ENCODE measurements at places on chromosomes 13 and 19.

DNA sequence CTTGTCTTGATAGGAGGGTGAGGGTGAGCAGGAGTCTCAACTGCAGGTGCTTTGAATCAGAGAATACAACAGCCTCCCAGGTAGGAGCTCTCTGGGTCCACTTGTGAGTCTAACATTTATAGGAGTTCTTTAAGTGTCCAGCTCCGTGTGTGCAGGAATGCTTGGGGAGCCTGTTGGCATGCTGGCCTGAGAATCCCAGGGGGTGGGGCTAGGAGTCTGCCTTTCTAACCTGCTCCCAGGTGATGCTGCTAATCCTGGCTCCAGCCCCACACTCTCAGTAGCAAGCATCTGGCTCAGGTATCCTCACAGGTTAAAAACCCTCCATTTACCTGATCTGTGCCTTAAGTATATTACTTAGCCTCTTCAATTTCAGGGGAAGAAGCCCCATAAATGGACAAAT lies 368.9 kb downstream of the RBM26 start:
- DNase-seq = no peak

- DNase-seq = no peak
These were observed 16.8 kb downstream of the SLAIN1 start for GRCh38 chr13:77714119-77714755.

GRCh38 chr19:16340092-16340491 lies 15.5 kb downstream of the KLF2 start:
- no peak for DNase-seq

DNA sequence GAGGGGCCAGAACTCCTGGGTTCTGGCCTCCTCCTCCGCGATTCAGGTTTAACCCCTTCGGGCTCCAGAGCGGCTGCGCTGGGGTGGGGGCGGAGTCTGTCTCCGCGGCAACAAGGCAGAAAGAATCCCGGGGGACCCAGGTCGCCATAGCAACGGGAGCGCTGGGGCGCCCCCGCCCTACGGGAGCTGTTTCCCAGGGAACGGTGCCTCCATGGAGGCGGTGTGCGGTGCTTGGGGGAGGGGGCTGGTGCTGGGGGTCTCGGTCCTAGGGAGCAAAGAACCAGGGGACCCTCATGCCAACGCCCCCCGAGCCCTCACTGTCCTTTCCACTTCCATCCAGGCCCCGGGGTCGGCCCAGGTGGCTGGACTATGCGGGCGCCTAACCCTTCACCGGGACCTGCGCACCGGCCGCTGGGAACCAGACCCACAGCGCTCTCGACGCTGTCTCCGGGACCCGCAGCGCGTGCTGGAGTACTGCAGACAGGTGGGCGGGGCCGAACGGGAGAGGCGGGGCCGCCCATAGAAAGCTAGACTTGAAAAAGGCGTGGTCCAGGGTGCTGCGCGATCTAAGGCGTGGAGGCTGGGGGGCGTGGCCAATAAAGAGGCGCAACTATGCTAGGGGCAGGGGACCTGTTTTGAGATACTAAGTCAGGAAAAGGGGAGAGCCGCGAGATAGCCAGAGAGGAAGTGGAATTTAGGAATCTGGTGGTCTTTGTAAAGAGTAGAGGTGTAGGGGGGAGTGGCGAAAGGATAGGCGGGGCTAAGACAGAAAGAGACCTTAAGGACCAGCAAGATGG lies 1.2 kb downstream of the APLP1 start:
- peak; percentile 90 for DNase-seq

GRCh38 chr19:51514866-51515481 lies 13.4 kb upstream of the SIGLEC12 start:
- peak; percentile 67 for DNase-seq

GRCh38 chr13:43237616-43238015 lies 214.2 kb downstream of the DNAJC15 start:
- DNase-seq = no peak

DNA sequence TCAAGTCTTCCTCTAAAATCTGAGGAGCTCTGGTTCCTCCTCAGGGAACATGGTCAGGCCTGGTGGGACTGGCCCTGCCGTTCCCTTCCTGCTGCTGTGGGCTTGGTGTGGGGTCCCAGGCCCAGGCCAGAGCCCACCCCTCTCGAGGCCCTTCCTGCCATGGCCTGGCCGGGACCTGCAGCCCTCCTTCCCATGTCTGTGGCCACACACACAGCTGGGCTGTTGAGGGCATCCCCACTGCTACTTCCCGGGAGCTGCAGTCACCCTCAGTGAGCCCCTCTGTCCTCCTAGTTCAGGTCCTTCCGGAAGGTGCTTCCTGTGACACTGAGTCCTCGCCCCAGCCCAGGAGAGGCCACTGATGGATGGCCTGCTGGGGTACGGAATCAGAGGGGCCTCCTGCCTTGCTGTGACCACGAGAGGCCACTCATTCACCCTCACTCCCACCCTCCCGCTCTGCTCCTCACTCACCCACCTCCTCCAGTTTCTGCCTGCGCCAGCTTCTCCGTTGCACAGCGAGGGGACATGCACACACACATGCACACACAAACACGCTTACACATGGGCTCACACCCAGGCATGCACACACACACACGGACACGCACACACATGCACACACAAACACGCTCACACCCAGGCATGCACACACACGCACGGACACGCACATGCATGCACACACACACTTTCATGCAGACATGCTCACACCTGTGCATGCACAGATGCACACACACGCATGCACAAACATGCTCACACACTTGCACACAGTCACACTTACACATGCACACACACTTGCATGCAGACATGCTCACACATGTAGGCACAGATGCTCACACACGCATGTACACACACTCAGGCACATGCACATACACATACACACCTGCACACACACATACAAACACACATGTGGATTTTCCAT lies 7.3 kb upstream of the MCF2L start:
- no peak for DNase-seq

DNA sequence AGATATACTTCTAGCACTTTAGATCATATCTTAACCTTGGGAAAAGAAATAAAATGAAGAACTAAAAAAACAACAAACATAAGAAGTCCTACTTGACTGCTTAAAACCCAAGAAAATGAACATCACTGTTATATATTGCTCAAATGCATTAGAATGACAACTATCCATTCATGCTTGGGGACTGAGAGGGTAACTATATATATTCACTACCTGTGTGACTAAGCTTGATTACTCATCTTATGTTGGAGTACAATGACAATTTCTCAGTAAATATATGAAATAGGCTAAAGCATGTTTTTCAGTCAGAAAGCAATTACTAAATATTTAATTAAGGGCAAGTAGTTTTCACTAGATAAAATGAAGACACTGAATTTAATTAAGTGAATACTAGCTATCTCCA lies 40.1 kb downstream of the ZC3H13 start:
- DNase-seq = peak; percentile 46

- no peak for DNase-seq
These were observed 10.7 kb downstream of the TM6SF2 start for GRCh38 chr19:19262190-19263057.

DNA sequence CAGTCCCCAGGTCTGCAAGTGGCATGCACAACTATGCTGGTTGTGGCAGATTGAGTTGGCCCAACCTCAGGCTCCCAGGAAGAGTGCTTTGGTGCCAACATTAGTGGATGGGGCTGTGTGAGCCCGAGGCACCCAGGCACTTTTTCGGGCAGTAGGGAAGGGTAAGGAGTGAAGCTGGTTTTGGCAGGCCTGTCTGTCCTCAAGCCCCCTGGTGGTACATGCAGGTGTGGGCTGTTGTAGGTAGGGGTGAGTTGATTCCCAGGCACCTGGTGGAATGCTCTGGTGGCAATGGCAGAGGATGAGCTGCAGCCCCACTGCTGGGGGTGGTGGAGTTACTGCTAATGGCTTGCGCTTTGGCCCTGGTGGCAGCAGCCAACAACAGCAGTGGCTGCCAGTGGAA lies 723.7 kb upstream of the SLITRK1 start:
- DNase-seq = no peak

DNA sequence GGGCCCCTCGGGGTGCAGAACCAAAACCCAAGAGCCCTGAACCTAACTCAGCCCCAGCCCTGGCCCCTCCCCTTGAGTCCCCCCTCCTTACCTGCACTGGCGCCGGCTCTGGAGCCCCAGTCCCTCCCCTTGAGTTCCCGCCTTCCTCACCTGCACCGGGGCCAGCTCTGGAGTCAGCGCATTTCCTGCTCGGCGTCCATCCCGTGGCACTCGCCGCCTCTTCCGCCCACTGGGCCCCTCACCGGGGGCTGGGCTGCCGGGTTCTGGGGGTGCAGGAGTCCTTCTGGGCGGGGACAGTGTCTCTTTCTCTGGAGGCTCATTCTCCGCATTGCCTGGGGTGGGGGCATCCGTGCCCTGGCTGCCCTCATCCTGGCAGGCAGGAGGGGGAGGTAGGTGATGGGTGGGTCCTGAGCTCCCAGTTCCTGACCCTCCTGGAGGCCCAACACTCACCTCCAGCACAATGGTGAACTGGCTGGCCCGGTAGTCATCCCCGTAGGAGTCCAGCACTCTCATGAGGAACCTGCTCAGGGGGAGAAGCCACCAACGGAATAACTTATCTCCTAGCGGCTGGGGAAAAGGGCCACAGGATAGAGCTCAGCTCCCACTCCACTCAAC lies 5.3 kb downstream of the NDUFA3 start:
- DNase-seq = no peak

- no peak for DNase-seq
These were observed 965.2 kb downstream of the PCDH9 start for GRCh38 chr13:66264971-66265370.

GRCh38 chr13:79791471-79792042 lies 310.6 kb downstream of the NDFIP2 start:
- no peak for DNase-seq

DNA sequence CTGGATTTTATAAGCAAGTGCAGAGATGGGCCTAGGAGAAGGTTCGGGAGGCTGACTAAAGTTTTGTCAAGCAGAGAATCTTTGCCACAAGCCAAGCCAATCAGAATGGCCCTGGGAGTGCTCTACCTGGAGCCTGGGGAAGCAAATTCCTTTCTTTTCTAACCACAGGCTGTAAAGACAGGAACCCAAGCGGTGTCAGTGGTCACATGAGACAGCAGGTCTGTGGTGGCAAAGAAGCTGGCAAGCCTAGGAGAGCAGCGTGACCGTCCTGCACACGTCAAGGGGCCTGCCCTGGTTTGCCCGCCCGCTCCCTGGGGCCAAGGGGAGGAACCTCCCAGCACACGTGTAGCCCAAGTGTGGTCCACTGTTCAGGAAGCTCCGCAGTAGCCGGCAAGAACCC lies 90.8 kb downstream of the IPO5 start:
- no peak for DNase-seq

- no peak for DNase-seq
These were observed 9.3 kb downstream of the EPHX3 start for GRCh38 chr19:15222738-15223648.

- DNase-seq = no peak
These were observed 66.1 kb upstream of the C1QTNF9B start for GRCh38 chr13:23963184-23963931.

DNA sequence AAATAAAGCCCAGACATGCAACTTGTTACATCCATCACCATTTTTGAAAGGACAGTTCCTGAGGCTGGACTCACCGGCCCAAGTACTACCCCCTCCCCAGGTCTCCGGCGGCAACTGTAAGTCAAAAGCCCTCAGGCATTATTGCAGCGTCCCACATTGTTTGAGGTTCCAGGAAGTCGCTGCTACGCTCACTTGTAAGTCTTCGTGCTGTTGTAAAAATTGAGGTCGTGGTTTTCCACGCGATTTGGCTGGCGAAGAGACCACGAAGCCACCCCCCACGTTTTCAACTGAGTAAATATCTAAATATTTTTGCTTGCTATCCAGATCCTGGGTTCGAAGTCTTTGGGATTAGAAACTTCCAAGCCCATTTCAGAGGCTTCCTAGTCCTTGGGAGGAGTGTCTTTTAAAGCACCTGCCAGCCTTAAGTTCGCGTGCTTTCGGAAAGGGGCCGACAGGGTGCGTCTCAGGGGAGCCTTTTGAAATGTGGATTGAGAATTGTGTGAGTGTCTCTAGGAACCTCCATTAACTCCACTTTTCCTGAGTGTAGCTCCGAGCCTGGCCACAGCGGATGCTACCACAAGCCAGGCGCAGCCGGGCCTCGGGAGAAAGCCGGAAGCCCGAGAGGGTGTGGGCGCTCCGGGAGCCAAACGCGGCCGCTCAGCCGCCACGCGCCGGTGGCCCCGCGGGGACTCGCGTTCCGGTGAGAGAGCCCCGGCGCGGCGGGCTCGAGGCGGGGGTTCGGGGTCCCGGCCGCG lies 434 bp upstream of the FNDC3A start:
- peak; percentile 70 for DNase-seq

GRCh38 chr13:110161112-110161882 lies 145.7 kb downstream of the COL4A1 start:
- DNase-seq = no peak

DNA sequence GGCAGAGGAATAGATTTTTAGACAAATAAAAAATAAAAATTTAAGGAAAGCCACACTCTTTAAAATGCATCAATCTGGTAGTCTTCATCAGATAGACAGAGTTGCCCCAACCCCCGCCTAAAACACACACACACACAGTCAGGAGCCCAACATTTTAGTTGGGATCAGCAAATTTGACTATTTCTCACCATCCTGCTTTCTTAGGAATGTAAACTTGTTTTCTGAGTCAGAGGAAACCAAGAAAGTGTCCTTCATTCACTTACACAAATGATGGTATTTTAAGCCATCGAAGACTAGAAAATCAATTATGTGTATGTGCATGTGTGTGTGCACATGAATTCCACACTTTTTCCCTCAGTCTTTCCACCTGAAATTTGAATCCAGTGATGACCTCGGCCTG lies 1657.5 kb downstream of the SLITRK1 start:
- DNase-seq = no peak

DNA sequence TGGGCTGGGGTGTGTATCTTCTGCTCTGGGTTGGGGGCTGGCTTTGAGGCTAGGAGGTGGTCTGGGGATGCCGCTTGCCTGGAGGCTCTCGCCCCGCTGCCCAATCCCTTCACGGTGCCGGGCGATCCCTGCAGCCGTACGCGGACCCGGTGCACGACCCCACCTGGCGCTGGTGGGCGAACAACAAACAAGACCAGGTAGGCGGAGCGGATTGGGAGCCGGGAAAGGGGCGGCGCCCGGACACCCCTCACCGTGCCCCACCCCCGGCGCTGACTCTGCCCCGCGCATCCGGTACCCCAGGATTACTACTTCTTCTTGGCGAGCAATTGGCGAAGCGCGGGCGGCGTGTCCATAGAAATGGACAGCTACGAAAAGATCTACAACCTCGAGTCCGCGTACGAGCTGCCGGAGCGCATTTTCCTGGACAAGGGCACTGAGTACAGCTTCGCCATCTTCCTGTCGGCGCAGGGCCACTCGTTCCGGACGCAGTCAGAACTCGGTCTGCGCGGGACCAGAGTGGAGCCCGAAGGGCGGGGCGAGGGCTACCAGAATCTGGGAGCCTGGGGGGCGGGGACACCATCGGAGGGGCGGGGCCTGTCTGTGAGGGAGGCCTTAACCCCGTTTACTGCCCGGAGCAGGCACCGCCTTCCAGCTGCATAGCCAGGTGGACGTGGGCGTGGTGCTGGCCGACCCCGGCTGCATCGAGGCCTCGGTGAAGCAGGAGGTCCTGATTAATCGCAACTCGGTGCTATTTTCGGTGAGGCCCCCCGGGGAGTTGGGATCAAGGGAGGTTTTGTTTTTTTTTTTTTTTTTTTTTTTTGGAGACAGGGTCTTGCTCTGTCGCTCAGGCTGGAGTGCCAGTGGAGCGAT lies 12.1 kb upstream of the PSMD8 start:
- peak; percentile 75 for DNase-seq

GRCh38 chr13:22017226-22017625 lies 346.4 kb downstream of the FGF9 start:
- DNase-seq = no peak

All from RKO (cell line).